ENCODE measurements at places on chromosomes 2 and 18.
A peak's percentile ranks its signal among the peaks of the same experiment; 100 is the strongest.

- DNase-seq = no peak
These were observed 123.5 kb downstream of the PRKRA start for GRCh38 chr2:178327516-178327915.

DNA sequence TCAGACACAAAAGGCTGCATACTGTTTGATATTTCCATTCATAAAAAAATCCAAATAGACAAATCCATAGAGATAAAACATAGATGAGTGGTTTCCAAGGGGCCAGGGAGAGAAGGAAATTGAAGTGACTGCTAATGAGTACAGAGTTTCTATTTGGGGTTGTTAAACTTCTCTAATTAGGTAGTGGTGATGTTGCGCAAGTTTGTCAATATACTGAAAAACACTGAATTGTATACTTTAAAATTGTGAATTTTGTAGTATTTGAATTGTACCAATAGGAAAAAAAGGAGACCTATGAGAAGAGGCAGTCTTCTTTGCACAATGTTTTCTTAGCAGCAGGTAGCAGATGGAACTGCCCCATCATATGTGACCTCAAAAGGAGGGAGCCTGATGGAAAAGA, 71.1 kb downstream of the SCN9A start:
- no peak for DNase-seq

GRCh38 chr2:20242727-20243377, 17.9 kb upstream of the SDC1 start:
- DNase-seq = no peak

- DNase-seq = peak; percentile 45
These were observed 66.0 kb upstream of the FAM136A start for GRCh38 chr2:70367722-70368323.

DNA sequence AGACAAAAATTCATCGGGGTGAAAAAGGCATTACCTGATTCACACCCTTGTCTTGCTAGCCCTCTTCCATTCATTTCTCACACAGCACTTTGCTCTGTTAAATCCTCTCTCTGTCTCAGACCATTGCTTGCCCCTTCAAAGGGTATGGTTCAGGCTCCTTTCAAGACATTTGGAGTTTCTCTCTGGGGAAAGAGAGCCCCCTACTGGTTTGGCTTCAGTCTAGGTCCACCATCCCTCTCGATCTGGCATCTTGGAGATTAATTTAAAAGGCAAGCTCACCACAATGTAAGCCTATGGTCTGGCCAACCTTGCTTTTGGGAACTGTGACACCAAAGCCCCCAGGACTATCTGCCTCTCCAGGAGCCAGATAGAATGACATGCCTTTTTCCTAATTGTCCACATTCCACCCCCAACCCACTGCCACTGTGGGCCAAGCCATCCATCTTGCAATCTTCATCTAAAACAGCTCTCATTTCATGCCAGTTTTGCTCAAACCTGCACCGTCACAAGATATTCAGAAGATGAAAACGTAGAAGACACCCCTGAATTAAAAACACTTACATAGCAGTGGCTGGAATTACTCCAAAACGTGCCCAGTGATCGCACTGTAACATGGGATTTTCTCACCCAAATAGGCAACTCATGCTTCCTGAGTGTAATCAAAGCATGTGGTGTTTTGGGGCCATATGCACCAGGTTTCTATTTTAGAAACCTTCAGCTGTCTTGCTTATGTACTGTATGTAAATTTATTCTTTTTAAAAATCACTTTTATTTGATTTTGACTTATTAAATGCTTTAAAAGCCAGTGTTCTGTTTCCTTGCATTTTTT, 93.9 kb downstream of the FARSB start:
- DNase-seq = peak; percentile 54

GRCh38 chr2:12116228-12116750, 369.9 kb downstream of the LPIN1 start:
- DNase-seq = no peak

- peak; percentile 83 for DNase-seq
These were observed 265.1 kb upstream of the OSR1 start for GRCh38 chr2:19623488-19623887.

DNA sequence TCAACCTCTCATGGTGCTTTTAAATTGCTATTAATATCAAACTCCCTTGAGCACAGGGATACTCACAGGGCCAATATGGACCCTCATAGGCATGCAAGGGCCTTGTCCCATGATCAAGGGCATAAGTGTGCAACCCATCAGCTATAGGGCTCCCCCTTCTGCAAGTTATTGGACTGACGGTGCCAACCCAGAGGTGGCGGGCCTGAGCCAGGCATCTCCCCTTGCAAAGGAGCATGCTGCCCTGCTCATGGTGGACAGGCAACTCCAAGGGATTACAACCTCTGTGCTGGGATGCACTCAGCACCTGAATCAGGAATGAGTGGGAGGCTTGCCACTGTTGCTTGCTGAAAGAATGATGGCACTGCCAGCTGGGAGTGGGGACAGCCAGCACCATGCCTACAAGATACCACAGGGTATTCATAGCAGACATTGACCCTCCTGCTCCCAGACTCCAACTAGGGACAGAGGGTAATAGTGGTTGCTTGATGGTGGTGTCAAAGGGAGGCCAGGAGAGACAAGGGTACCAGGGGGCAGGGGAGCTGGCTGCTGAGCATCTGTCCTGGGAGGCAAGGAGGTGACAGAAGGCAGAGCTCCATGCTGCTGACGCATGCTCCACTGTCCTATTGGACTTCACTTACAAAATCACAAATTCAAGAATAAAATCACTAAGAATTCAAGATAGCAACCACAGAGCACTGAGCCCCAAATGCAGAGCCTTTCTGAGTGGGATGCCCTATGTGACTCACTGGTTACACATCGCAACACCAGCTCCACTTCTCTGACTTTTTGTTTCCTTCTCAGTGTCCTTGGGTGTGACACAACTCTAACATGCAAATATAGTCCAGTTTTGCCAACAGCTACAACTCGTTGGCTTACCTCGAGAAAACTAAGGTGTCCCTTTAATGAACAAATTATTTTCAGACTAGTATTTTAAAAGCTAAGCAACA, 157.1 kb upstream of the CCDC150 start:
- peak; percentile 84 for DNase-seq

GRCh38 chr2:190867212-190867611, 13.4 kb upstream of the GLS start:
- DNase-seq = no peak

DNA sequence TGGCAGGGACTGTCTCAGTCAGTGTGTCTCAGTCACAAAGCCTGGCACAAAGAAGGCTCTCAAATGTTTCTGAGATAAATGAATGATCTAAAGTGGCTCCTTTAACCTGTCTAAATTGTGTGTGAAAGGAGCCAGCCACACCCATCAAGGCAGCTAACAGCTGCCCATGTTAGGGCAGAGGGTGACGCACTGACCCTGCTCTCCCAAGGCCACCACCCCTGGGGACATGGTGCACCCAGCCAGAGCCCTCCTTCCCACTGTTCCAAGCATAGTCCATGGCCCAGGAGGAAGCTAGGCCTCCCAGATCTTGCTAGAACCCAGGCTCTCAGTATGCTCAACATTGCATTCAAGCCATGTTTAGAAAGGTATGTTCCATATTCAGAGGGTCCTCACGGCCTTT, 100.3 kb downstream of the KLHL29 start:
- DNase-seq = no peak

- no peak for DNase-seq
These were observed 173.5 kb downstream of the LRP1B start for GRCh38 chr2:141957321-141957720.

DNA sequence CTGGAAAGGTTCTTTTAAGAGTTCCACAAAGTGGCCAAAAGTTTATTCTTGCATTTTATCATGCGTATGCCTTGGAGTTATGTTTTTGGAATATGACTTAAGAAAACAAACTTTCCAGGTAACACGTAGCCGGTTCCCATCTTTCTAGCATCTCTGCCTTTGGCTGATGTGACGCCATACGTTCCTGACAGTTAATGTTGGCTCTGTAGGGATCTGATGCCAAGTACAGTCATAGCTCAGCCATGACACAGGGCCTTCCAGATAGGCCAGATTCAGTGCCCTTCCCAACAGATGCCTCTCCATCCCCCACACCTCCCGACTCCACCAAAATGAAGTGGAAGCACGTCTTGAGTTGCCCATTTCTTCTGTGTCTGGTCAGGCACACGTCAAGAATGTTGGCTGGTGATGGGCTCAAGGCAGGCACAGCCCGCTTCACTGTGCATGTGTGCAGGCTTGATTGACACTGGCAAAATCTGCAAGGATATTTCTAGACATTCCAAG, 51.0 kb upstream of the THOC1 start:
- peak; percentile 25 for DNase-seq

DNA sequence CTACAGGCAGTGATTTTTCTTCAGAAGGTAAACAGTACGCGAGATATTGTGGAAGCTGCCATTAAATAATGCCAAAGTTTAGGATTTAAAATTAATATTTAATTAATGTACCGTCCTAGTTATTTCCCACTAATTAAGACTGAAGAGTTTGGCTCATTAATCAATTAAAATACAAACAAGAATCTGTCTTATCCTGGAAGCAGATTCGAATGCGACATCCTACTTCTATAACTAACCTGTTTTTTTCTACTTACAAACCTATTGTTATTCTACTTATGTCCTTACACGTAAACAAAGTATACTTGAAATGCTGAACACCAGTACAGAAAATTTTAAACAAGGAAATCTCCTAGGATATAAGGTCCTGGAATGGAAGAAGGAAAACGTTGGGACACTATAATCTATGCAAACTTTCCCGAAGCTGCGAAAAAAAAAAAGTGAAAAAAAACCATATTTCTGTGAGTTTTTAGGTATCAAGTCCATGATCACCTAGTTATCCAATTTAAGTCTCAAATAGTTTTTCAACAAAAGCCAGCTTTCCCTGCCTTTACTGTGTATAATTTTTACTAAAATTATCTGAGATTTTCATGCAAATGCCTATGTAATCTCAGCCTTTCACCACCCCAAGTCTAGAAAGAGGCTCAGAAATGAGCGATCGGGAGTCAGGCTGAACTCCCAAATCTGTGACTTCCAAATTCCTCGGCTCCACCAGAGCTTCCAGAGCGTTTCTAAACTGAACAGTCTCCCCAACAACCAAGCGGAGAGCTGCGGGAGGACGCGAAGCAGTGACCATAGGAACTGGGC, 1.2 kb upstream of the C2orf15 start:
- peak; percentile 17 for DNase-seq

DNA sequence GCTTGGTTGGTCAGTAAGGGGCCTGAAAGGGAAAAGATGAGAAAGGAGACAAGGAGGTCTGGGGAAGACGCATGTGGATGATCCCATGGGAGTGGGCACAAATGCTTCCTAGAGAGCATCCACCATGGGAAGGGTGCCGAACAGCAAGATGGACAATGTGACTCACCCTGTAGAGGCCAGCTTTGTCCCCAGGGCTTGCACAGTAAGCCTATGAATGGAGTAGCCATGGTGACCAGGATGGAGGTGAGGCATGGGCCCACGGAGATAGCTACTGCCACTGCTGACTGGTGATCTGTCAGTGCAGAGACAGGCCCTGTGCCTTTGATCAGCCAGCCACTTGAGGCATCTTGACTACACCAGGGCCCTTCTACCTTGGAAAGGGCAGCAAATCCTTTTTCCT, 172.6 kb downstream of the HAUS1 start:
- no peak for DNase-seq

- DNase-seq = no peak
These were observed 253.9 kb downstream of the OSR1 start for GRCh38 chr2:19104503-19104902.

- DNase-seq = no peak
These were observed 15.1 kb downstream of the DYSF start for GRCh38 chr2:71468279-71469015.

GRCh38 chr2:228709788-228710371, 528.4 kb upstream of the SPHKAP start:
- DNase-seq = no peak

DNA sequence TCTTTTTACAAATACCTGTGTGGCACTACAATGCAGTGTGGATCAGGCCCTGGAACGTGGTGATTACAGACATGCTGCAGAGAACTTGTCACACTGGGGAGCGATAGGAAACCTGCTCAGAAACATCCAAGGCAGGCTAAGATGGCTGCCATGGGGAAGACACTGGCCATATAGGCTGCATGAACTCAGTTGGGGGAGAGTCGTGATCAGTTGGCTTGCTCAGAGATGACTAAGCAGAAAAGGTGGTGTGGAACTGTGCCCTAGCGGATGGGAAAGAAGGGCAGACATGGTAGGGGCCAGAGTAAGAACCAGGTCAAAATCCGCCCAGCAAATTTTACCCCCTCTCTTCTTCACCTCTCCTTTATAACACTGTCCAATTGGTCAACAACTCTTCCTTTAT, 307.8 kb downstream of the LRRTM1 start:
- DNase-seq = no peak

GRCh38 chr2:106537047-106537446, 49.9 kb downstream of the CD8B2 start:
- DNase-seq = no peak

DNA sequence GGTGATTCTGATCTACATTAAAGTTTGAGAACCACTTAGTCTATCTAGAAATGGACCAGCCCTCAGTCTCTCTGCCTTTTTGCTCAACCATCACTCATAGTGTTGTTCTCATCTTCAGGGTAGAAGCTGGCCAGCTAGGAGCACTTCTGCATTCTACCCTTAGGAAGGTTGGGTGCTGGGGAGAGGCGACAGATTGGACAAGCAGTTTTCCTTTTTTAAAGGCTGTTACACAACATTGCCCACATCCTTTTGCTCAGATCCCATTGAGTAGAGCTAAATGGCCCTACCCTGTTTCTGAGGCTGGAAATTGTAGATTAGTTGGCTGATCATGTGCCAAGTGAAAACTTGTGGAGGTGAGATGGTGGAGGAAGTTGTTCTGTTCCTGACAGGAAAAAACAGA, 35.6 kb downstream of the OSBPL6 start:
- no peak for DNase-seq

DNA sequence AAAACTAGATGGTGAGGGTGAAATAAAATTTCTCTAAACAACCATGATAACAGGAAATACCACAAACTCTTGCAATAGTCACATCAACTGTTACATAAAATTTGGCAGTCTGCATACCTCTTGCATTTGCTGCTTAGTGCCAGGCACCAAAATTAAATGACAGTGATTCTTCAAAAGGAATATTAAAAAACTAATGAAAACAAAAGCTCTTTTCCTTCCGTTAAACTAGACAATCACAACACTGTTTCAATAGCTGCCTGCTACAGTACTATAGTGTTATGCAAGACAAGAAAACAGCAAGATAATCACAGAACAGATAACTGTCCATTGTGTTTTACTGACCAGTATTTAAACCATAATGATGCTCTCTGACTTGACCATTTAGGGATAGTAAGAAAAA, 239.0 kb upstream of the SMAD7 start:
- no peak for DNase-seq

Measured in fibroblast of mammary gland (primary cell).